GM23248 (cell line): ENCODE measurements at places on chromosomes 2 and 18.

GRCh38 chr18:2244641-2245040 lies 326.7 kb downstream of the METTL4 start:
- no peak for DNase-seq

DNA sequence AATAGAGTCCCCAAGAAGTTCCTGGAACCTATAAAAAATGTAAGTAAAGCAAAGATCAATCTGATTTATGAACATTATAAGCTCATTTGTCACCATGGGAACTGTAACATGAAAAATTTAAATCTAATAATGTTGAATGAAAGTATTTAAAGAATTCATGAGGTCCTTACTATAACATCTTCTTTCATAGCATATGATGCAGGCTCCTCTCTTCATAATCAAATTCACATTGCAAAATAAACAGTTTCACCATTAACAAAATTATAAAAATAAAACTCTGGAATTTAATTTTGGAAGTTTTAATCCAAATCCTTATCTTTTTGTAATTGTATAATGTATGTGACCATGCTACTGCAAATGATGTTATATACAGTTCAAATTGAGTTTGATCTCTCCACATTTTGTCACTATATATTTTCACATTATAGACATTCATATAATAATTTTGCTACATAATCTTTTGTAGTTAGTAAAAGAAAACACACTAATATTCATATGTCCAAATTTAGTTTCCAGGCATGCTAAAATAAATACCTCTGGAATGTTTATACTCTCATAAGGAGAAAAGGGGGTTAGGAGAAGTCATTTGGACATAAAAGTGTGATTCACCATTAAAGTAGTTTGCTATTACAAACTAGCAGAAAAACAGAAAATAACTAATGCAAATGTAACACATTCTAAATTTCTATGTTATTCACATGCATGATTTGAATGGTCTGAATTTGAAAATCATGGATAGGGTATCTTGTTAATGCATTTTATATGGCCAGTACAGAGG lies 954.1 kb downstream of the DSC3 start:
- DNase-seq = peak; percentile 41

- no peak for DNase-seq
These were observed 696.8 kb downstream of the LRRTM4 start for GRCh38 chr2:76825140-76825970.

GRCh38 chr2:151945186-151945585 lies 117.0 kb upstream of the ARL5A start:
- DNase-seq = no peak

DNA sequence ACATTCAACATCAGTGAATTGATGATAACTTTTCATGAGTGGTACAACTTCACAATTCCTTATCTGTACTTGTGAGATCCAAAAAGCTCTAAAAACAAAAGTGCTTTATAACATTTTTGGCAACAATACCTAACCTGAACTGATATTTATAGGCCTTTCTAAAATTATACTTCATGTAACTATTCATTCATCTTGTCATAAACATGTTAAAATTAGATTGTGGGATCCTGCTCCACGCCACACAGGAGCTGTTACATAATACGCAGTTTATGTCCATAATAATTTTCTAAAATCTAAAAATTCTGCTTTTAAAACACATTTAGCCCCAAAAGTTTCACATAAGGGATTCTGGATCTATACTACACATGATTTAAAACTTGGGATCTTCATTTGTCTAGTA lies 908.5 kb upstream of the CHAC2 start:
- DNase-seq = no peak

DNA sequence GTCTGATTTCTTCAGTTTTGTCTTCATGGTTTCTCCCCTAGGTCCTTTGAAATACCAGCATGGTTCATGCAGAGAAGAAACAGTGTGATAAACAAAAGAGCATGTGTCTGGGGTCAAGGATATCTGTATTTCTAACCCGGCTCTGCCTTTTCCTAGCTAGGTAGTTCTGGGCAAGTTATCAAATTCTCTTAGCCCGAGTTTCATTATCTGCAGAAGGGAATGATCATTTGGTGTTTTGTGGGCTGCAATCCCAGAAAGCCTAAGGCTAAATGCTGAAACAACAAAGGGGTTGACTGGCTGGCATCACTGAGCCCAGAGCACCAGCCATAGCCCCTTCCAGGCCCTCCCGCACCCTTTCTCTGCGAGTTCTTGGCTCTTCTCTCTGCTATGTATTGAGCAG lies 51.7 kb upstream of the DAPL1 start:
- DNase-seq = no peak

- DNase-seq = no peak
These were observed 19.3 kb downstream of the TRABD2A start for GRCh38 chr2:84861539-84861938.

DNA sequence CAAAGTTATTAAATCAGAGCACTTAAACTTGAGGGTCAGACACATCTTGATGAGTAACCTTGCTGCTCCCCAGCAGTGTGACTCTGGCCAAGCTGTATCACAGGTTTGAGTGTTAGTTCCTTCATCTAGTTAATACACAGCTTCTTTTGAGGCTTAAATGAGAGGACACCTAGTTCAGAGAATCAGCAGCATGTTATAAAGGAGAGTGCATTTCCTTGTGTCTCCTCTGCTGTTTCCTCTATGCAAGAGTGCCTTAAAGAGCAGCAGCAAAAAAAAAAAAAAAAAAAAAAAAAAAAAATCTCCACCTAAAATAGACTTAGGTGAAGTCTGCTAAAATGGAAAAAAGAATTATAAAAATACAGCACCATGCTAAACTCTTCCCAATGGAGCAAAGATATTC lies 261.9 kb downstream of the TCF4 start:
- peak; percentile 29 for DNase-seq

GRCh38 chr2:3617198-3617890 lies 22.4 kb downstream of the COLEC11 start:
- DNase-seq = no peak

DNA sequence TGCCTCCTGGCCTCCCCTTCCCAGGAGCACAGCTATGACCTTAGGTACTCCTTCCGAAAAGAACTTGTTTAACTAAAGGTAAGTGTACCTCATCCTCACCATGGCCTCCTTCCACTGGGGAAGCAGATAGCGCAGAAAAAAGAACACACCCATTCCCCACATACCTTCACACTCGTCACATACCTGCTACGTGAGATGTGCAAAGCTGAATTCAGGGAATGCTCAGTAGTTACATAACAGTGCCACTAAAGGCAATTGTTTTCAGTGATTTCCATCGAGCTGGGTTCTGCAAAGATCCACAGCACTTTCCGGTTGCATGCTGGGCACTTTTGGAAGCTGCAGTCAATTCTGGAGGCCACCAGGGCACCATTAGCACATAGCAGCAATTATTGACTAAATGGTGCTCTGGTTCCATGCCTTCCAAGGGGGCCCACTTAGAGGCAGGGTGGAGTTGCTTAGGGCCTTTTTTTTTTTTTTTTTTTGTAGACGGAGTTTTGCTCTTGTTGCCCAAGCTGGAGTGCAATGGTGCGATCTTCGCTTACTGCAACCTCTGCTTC lies 41.0 kb downstream of the PAX8 start:
- peak; percentile 44 for DNase-seq

DNA sequence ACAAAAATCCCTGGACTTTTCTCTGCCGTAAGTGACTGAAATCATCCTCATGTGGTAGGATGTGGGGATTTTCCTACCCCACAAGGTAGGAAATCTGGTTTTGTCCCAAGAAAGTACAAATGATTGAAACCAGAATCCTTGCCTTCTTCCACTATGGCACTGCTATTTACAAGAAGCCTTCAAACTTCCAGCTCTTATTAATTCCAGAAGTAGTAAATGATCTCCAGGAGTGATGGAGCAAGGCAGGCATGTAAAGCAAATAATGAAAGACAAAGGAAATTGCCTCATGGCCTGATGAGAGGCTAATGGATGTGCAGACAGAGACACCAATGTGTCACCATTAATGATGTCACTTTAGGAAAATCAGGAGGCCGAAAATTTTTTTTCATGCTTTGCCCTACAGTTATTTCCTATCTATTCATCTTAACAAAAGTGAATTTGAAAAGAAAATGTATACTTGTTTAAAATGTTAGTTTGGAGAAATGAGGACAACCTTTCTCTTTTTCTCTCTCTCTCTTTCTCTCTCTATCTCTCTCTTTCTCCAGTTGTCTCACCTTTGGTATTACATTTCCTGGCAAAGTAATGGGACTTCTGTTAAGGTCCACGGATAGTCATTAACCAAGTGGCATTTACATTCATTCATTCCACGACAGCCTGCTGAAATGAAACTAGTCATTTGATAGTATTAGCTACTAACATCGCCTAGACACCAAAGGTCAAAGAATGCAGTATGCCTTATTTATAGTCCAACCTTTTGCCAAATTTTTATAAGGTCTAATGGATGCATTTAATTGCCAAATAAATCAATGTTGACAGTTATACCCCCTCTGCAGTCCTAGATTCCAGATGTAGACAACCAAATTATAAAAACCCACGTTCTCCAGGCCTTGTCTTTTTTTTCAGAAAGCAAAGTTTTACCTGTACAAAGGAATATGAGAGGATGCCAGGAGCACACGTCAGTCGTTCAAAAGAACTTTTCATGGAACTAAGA lies 5.0 kb upstream of the EVA1A start:
- peak; percentile 85 for DNase-seq

DNA sequence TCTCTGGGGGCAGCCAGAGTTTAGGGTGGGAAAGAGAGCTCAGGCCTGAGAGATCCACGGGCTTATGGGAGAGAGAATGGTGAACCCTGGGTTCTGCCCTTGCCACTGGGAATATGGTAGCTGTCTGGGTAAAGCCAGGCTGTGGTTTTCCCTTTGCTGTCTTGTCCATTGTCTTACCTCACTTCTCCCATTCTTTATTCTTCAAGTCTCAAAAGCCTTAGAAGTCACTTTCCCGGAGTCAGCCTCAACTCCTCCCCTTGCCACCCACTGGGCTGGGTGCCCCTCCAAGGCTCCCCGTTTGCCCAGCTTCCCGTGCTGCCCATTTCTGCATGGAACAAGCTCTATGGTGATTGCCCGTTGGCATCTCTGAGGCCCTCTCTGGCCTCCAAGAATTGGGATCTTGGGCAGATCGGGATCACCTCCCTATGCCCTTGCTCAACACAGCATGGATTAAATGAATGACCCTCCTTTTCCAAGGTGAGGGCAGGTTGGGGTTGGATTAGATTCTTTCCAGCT lies 228.2 kb downstream of the HAUS1 start:
- no peak for DNase-seq

DNA sequence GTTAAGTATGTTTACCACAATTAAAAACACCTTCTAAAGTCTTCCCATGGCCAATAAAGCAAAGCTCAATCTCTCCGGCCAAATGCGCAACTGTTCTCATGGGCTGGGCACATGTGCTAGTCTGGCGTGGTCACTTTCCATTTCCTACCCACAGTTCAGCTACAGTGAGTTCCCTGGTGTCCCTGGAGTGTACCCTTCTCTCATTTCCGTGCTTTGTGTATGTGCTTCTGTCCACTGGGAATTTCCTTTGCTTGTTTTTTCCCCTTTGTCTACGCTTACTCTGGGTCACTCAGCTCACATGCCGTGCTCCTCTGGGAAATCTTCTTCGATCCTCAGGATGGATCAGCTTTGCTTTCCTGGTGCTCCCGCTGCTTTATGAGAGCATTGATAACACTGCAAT lies 69.6 kb upstream of the GYPC start:
- no peak for DNase-seq

DNA sequence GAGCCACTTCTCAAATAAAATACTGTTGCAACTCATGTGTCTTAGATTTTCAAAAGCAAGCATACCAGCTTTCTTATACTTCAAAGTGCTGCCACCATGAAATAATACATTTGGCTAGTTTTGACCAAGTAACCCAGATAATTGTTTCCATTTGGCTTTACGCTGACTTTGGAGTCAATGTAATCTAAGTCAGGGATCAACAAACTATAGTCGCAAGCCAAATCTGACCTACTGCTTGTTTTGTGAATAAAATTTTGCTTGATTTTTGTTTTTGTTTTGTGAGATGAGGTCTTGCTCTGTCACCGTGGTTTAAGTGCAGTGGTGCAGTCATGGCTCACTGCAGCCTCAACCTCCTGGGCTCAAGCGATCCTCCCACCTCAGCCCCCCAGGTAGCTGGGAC lies 65.0 kb downstream of the OXER1 start:
- DNase-seq = no peak

GRCh38 chr18:10814336-10814735 lies 288.5 kb downstream of the NAPG start:
- DNase-seq = no peak

- DNase-seq = peak; percentile 41
These were observed 170.0 kb downstream of the TSN start for GRCh38 chr2:121925466-121925865.

DNA sequence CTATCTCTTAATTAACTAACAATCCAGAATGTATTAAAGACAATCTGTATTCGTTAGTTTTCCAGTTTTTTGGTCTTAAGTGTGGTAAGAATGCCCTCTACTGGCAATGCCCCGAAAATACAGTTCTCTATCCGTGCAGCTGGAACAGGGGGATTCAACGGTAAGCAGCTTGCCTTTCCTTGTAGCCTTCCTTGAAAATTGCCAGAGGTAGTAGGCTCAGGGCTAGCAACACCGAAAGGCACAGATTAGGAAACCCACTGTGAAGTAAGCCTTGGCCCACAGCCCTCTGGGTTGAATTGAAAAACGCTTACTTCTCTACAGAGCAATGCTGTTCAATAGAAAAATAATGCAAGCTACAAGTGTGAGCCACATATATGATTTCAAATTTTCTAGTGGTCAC lies 17.1 kb upstream of the VPS4B start:
- DNase-seq = peak; percentile 74

DNA sequence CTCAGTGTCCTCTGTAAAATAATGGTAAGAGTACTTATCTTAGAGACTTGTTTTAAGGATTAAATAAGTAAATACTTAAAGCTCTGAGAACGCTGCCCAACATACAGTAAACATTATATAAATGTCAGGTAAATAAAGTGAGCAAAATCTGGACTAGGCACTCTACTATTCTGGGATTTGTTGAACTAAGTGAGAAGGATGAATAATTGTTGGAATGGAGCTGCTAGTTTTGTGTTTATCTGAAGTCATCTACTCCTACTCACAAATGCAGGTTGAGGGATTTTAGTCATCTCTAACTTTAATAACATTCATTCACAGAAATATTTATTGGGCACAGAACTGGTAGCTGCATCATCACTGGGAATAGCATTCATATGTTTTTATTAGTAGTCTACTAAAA lies 103.4 kb downstream of the MEIS1 start:
- peak; percentile 75 for DNase-seq

DNA sequence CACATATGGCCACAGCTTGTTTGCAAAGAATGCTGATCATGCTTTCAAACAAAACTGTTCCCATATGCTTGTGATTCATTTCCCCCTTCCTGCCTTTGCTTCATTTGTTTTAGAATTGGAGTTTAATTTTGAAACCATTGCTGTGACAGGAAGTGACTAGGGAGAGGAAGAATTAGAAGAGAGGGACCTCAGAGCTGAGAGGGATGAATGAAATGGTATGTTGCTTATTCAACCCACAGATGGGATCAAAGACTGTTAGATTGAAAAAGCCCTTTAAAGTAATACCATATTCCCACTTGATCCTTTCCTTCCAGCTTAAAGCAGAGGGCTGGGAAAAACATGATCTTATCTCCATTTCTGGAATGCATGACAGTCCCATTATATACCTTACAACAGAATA lies 106.2 kb upstream of the RNF152 start:
- peak; percentile 86 for DNase-seq

GRCh38 chr2:188773075-188773474 lies 201.1 kb upstream of the COL3A1 start:
- DNase-seq = peak; percentile 38
